ENCODE measurements at places on chromosomes 1 and 21.

DNA sequence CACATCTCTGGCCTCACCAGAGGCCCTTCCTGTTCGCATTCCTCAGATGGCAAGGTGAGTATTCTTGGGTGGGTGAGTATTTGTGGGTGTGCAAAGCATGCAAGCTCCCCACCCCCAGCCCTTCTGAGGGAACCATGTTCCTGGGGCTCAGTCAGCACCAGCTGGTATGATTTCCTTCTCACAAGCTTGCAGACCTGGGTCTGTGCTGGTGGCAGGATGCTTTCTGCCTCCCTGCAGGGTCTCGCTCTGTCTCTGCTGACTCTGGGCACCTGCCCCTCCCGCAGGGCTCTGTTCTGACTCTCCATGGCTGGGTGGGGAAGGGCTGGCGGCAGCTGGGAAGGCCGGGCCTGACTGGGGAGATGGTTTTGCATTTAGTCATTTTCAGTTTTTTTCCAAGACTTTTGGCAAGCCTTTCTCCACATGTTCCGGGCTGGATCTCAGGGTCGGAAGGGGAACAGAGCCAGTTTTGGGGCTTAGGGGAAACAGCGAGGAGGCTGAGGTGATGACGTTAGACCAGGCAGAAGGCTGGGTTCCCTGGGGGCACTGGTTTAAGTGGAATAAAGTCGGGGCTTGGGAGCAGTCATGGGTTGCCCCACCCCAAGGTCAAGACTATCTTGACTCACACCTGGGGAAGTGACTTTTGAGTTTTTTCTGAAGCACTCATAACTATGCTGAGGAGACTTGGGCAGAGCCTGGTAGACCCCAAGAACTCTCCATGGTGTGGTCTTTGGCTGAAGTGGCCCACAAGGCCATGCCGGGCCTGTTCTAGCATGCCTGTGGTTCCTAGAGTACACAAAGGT lies 6.2 kb downstream of the RASSF5 start:
- H3K27me3 ChIP-seq = no peaks in the 10 kb centered on the region
- H3K36me3 ChIP-seq = no peaks in the 10 kb centered on the region
- H3K4me1 ChIP-seq = peaks cover 7% of the 10 kb centered on the region
- H3K27ac ChIP-seq = no peak overlapping the region
- no peak for DNase-seq

GRCh38 chr1:60732977-60733401 lies 349.4 kb upstream of the NFIA start:
- H3K27me3 ChIP-seq = no peaks in the 10 kb centered on the region
- H3K36me3 ChIP-seq = no peaks in the 10 kb centered on the region
- H3K4me3 ChIP-seq = no peak overlapping the region
- no peak overlapping the region for H3K27ac ChIP-seq

GRCh38 chr1:114549137-114549536 lies 32.3 kb downstream of the BCAS2 start:
- H3K27ac ChIP-seq = no peak overlapping the region
- H3K4me1 ChIP-seq = no peaks in the 10 kb centered on the region
- no peaks in the 10 kb centered on the region for H3K27me3 ChIP-seq
- DNase-seq = no peak
- H3K36me3 ChIP-seq = no peaks in the 10 kb centered on the region

DNA sequence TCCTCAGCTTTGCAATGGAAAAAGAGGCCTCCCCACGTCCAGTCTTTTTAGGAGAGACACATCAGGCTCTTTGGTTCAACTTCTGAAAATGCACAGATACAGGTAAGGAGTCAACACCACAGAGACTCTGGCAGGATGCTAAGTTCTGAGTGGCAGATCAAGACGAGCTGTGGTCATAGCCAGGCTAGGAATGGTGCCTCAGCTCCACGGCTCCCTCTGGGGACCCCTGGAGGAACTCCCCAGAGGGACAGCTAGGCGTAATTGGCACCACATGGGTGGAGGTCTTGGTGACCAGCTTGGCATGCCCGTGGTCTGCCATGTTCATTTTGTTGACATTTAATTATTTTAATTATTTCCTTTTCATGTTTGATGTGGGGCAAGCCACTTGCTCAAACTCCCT lies 206.1 kb downstream of the KAZN start:
- no peak overlapping the region for H3K27ac ChIP-seq
- no peak for DNase-seq
- no peaks in the 10 kb centered on the region for H3K36me3 ChIP-seq
- H3K27me3 ChIP-seq = no peaks in the 10 kb centered on the region

GRCh38 chr1:206002871-206003801 lies at the start of gene RAB7B:
TSS of gene RAB7B (minus strand) at chr1:206003395. CDS start at chr1:205994135, 9,260 bp downstream.
- H3K27ac ChIP-seq = no peak within 1 kb of the TSS
- H3K36me3 ChIP-seq = no peaks in the 10 kb centered on the region
- peaks cover 12% of the 10 kb centered on the region for H3K4me1 ChIP-seq
- no peak within 1 kb of the TSS for H3K4me3 ChIP-seq
- DNase-seq = no peak

DNA sequence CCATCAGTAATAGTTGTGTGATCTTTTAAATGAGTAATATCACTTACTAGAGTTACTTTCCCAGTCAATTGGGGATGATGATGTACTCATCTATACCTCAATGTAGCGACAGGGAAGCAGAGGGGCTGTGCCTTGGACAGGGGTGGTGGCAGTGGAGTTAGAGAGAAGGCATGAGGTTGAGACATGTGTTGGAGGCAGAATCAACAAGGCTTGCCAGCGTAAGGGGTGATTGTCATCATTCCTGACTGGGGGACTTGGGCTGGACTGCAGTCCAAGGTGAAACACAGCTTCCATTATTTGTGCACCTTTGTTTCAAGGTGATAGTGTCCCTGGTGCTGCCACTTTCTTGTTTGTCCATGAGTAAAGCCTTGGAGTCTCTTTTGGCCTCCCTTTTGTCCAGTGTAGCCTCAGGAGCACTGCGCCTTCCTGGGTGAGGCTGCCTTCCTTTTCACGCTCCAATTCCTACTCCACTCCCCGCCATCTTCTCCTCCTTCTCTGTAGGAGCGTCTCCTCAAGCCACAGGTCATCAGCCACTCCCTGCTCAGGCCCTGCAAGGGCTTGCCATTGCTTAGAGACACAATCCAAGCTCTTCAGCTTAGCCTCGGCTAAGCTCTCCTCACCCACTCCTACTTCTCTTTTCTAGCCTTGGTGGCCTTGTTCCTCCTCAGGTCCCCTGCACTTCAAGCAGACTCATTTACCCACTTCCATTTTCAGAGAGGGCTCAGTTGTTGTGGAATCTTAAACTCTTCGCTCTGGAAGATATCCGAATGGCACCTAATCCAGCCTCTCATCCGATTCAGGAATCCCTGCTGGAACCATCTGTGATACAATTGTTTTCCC lies 77.6 kb upstream of the CD34 start:
- no peaks in the 10 kb centered on the region for H3K36me3 ChIP-seq
- H3K27ac ChIP-seq = no peak overlapping the region
- H3K27me3 ChIP-seq = peaks cover 4% of the 10 kb centered on the region
- DNase-seq = no peak
- H3K4me1 ChIP-seq = no peaks in the 10 kb centered on the region
- no peak overlapping the region for H3K4me3 ChIP-seq

DNA sequence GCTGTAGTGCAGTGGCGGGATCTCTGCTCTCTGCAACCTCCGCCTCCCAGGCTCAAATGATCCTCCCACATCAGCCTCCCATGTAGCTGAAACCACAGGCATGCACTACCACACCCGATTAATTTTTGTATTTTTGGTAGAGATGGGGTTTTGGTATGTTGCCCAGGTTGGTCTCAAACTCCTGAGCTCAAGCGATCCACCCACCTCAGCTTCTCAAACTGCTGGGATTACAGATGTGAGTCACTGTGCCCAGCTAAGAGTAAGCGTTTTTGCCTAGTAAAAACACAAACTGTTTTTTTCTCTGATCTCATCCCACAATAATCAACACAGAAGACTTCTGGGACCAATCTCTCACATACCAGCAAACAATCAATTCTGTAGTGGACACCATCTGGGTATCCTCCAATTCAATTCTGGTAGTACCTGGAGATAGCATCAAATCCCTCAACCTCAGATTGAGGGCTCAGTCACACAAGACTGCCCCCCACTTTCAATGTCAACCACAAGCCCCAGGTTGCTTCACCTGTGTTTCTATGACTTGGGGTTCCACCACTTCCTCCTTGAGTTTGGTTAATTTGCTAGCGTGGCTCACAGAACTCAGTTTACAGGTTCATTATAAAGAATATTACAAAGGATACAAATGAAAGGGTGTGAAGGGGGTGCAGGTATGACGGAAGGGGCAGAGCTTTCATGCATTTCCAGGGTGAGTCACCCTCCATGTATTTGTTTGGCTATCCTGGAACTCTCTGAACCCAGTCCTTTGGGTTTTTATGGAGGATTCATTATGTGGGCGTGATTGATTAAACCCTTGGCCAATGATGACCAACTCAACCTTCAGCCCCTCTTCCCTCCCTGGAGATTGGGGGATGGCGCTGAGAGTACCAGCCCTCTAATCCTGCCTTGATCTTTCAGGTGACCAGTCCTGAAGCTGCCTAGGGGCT lies 40.0 kb upstream of the RHOU start:
- H3K36me3 ChIP-seq = no peaks in the 10 kb centered on the region
- no peak overlapping the region for H3K4me3 ChIP-seq
- H3K4me1 ChIP-seq = no peaks in the 10 kb centered on the region
- no peak overlapping the region for H3K27ac ChIP-seq
- H3K27me3 ChIP-seq = no peaks in the 10 kb centered on the region

Measured in GM12878 (cell line).